ENCODE measurements at places on chromosomes 4 and X.

DNA sequence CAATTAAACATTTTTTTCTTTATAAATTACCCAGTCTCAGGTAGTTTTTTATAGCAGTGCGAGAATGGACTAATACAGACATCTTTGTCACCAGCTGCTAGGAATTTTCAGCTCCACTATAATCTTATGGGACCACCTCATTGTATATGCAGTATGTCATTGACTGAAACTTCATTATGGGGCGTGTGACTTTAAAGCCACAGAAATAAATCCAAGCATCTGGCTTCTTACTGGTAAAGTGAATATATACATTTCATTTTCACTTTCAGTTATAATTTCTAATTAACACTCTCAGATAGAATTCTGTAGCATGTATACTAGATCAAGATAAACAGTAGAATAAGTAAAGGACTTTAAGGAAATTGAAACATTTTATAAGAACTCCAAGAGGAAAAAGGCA, 21.9 kb downstream of the IL15 start:
- no peak for DNase-seq

GRCh38 chr4:72974694-72975487, 94.6 kb downstream of the COX18 start:
- DNase-seq, result no peak

DNA sequence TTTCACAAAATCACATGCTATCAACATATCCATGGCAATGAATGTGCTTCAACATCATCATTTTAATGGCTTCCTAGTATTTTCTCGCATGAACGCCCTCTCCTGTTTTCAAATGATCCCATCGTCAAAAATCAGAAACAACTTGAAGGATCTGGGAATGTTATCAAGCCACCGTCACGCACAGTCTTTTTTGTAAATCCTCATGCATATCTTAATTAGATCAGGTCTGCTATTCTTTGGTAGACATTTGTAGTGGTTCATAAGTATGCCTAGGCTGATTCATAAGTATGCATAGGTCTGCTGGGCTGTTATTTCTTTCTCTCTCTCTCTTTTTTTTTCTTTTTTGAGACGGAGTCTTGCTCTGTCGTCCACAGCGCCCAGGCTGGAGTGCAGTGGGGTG, 101.6 kb downstream of the CLNK start:
- DNase-seq, result no peak

GRCh38 chr4:7501314-7501713, 66.6 kb upstream of the PSAPL1 start:
- no peak for DNase-seq

GRCh38 chr4:94455081-94455480, 3.3 kb downstream of the PDLIM5 start:
- DNase-seq, result no peak

DNA sequence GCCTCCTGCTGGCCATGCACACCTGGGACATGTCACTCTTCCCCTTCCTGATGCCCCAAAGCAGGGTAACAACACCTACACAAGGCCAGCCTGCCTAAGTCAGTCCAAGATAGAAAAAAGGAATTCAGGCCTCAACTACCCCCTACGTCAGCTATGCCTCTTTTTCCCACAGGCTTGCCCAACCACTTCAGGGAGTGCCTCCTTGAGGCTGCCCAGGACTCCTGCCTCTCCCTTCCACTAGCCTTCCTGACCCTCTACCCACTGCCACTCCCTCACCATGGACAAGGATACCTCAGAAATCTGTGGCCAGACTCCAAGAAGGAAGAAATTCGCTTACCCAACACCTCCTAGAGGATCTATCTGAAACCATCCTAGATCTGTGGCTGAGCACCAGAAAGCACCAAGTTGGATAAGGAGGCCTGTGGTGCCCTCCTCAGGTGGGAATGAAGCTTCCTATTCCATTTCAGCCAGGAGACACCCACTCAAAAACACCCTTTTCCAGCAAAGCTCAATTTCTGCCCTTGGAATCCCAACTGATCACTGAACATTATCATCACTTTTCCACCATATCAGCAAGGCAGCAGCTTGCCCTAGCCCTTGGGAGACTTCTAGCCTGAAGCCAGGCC, 1.8 kb downstream of the KDM5C start:
- no peak for DNase-seq

DNA sequence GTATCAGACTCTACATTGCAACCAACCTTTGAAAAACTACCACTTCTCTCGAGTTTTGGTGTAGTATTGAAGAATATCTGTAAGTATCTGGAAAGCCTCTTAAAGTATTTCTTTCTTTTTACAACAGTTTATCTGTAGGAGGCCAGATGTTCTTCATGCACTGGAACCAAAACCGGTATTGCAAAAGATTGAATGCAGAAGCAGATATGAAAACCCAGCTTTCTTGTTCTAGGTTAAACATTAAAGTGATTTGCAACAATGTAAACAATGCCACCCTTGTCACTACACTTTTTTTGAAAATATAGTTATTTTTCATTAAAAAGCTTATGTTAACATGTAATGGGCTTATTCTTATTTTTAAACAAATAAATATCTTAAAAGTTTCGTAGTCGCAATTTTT, 27.2 kb downstream of the PLS3 start:
- DNase-seq, result no peak

Data from stimulated activated CD8-positive, alpha-beta memory T cell treated with anti-CD3 and anti-CD28 coated beads, Interleukin-15, amount 100 ng/mL, for 48 hours (primary cell).